ENCODE measurements at places on chromosomes 11 and 22.

GRCh38 chr22:47417699-47418098 is 655.2 kb downstream of the TBC1D22A start:
- no peak for DNase-seq

GRCh38 chr11:18706330-18707243 is 8.0 kb downstream of the TMEM86A start:
- DNase-seq: peak; percentile 50

DNA sequence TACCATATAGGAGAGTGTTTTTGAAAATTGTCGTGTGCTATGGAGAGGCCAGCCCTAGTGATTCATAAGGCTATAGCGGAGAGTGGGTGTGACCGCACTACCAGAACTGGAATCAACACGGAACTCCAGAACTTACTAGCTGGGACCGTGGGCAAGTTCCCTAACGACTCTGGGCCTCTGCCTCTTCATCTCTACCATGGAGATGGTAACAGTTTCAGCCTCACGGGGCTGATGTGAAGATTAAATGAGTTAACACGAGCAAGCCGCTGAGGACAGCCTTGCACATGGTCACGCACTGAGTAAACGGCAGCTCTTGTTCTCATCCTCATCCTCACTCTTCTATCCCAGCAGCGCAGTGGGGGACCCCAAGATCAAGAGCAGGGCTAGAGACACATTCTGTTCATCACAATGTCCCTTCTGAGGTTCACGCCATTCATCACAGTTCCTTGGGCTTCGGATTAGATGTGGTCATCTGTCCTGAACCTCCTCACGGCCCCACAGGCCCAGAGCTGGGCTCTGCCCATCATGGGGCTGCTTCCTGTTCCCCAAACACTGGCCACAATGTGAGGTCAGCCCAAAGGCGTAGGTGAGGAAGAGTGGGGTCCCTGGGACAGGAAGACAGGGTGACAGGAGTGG is 47.2 kb upstream of the CD5 start:
- DNase-seq: peak; percentile 80

DNA sequence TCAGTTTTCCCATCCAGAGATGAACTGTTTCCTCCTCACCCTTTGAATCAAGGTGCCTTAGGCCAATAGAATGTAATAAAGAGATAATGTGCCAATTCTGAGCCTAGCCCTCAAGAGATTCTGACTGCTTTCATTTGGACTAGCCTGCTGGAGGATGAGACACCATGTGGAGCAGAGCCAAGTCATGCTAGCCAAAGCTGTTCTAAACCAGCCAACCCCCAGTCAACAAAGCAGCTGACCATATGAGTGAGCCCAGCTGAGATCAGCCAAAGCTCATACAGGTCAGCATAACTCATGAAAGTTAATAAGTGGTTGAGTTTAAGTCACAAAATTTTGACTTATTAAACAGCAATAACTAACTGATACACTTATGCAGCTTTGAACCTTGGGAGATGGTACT is 66.7 kb upstream of the DBX1 start:
- DNase-seq: no peak

- no peak for DNase-seq
These were observed 157.2 kb upstream of the TMEM45B start for GRCh38 chr11:129658526-129658867.

DNA sequence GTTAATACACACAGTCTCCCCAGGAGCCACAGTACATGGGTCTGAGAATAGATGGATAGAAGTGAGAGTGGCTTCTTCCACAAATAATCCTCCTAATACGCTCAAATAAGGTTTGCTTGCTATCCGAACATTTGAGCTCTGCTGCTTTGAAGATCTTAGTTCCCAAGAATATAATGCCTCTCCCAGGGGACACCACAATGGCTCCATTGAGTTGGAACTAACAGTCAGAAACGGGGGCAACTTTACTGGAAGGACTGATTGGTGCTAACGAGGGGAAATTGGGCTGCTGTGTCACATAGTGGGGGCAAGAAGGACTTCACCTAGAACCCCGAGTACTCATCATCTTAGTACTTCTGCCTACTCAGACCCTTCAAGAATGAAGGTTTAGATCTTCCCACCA is 66.2 kb downstream of the IGLL5 start:
- no peak for DNase-seq
